Osteocyte (in vitro differentiated cells): ENCODE measurements at places on chromosomes 1 and 21. TPM values are rescaled to one million over a fixed set of nuclear protein-coding genes. Genes with fewer than 3 reads are reported as not detected.

- H3K4me1 ChIP-seq, result no peaks in the 10 kb centered on the region
- no peak overlapping the region for H3K27ac ChIP-seq
- no peaks in the 10 kb centered on the region for H3K27me3 ChIP-seq
- H3K36me3 ChIP-seq, result peaks cover 56% of the 10 kb centered on the region
- H3K4me3 ChIP-seq, result no peak overlapping the region
Measured at GRCh38 chr1:156949127-156949526, 28.7 kb downstream of the LRRC71 start.

DNA sequence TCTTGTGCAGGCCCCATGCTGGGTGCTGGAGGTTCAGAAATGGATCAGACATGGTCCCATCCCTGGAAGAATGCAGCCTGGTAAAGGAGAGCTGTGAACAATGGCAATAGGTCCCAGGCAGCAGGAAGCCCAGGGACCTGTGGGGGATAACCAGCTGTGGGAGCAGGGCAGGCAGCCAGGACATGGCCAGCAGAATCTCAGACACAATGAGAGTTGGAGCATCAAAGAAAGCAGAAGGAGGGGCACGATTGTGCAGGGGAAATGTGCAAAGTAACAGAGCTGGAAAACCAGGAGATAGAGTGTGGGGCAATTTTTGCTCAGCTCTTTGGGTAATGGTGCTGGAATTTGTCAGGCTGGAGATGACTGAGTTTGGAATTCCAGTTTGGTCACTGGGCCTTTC, 44.3 kb downstream of the C8B start:
- DNase-seq, result no peak
- H3K4me3 ChIP-seq, result no peak overlapping the region

- H3K4me3 ChIP-seq, result peak within 1 kb of the TSS; percentile 73
- peak within 1 kb of the TSS; percentile 81 for H3K27ac ChIP-seq
- peaks cover 15% of the 10 kb centered on the region for H3K4me1 ChIP-seq
- no peak for DNase-seq
Measured at GRCh38 chr1:109113590-109114341, at the start of gene ELAPOR1. Gene ELAPOR1, plus strand, starts transcription at chr1:109114115. Its CDS starts 69 bp downstream, at chr1:109114184.

- DNase-seq, result no peak
- H3K4me1 ChIP-seq, result peaks cover 4% of the 10 kb centered on the region
- H3K27ac ChIP-seq, result no peak overlapping the region
- peaks cover 3% of the 10 kb centered on the region for H3K36me3 ChIP-seq
Measured at GRCh38 chr1:94832446-94832845, 12.3 kb downstream of the SLC44A3 start.

- no peak overlapping the region for H3K4me3 ChIP-seq
- peaks cover 22% of the 10 kb centered on the region for H3K27me3 ChIP-seq
- no peak overlapping the region for H3K27ac ChIP-seq
- no peaks in the 10 kb centered on the region for H3K36me3 ChIP-seq
- DNase-seq, result no peak
Measured at GRCh38 chr1:207918581-207918980, 7.7 kb upstream of the CD34 start.

Gene TNFRSF9
- total RNA-seq, result not detected in 2 replicates
